Stimulated activated CD8-positive, alpha-beta memory T cell treated with anti-CD3 and anti-CD28 coated beads, Interleukin-15, amount 100 ng/mL, for 4 hours (primary cell): ENCODE measurements at places on chromosomes 4 and X.

GRCh38 chrX:118254611-118255010 is 91.3 kb upstream of the WDR44 start:
- no peak for DNase-seq

- DNase-seq, result no peak
Measured at GRCh38 chrX:23981711-23982110, 45.3 kb downstream of the KLHL15 start.

- DNase-seq, result no peak
Measured at GRCh38 chr4:8688908-8689445, 96.4 kb downstream of the CPZ start.

DNA sequence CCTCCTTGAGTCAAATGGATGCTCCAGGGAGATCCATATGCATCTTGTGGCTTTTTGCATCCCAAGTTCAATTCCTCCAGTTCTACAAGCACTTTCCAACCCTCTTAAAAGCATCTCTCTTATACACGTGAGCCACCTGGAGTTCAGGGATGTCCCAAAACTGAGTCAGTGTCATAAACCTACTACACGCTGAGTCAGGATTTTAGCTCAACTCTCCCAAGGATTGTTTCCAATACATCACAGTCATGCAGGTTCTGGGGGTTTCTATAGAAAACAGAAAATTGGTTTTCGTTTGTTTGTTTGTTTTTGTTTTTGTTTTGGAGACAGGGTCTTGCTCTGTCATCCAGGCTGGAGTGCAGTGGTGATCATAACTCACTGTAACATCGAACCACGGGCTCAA is 25.9 kb upstream of the ESX1 start:
- no peak for DNase-seq

DNA sequence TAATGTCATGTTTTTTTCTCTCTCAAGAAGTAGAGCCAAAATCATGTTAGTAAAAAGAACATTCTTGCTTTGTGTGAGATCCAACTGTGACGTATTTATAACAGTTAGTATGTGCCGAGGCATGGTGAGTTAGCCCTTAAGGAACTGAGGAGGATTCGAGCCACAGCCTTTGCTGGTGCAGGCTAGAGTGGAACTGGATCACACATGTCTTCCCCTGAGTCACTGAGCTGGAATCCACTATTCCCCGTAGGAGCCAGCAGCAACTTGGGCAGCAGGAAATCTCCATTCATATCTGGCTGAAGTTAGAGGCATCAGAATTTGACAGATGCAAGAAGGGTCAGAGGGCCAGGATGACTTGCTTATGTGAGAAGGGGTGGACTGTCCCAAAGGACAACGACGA is 144.6 kb upstream of the KIT start:
- DNase-seq, result no peak

- DNase-seq, result no peak
Measured at GRCh38 chrX:111521169-111521568, 9.7 kb downstream of the SERTM2 start.

DNA sequence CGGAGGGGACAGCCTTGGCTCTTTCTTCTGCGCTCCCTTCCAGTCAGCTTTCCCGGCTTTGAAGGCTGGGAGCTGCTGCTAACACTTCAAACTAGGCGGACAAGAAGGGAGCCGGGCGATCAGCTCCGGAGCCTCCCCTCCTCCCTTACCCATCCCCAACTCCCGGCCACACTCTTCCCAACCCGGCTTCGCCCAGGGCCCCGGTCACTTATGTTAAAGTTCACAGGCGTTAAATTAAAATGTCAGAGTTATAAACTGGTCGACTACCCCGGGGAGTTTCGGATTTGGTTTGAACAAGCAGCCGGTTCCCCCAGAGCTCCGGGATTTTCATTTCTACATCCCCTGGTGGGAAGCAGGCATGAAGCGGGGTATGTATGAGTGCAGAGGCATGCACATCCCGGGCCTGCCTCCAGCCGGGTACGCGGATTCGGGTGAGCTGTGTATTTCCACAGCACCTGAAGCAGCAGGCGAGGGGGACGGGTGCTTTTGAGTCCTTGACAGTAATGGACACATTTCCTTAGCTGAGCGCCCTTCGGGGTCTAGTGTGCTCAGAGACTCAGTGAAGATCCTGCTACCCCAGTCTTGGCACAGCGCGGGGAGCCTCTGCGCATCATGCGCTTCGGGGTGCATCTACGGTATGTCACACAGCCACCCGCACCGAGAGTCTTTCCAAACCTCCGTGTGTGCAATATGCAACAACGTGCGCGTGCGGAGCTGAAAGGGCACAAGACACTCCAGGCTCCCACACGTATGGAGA is 880 bp downstream of the UNC5C start:
- no peak for DNase-seq

DNA sequence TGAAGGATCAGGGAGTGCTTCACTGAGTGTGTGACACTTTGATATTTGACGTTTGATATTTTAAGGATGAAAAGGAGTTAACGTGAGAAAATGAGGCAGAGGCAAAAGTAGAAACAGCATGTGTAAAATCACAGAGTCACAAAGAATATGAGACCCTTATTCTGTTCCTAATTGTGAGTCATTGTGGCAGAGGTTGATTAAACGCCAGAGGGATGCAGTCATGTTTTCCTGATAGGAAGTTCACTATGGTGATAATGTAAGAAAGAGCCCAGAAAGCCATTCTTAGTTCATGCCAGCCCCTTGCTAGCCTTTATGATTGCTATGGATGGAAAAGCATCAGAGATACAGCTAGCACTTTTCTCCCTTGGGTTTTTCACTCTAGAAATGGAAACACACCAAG is 33.5 kb upstream of the IGSF1 start:
- DNase-seq, result no peak

GRCh38 chrX:41906515-41907187 is 16.7 kb downstream of the CASK start:
- no peak for DNase-seq

GRCh38 chrX:103343105-103343504 is 13.1 kb downstream of the TCEAL7 start:
- peak; percentile 1 for DNase-seq

- DNase-seq, result no peak
Measured at GRCh38 chr4:119490335-119490734, 138.3 kb downstream of the PDE5A start.

DNA sequence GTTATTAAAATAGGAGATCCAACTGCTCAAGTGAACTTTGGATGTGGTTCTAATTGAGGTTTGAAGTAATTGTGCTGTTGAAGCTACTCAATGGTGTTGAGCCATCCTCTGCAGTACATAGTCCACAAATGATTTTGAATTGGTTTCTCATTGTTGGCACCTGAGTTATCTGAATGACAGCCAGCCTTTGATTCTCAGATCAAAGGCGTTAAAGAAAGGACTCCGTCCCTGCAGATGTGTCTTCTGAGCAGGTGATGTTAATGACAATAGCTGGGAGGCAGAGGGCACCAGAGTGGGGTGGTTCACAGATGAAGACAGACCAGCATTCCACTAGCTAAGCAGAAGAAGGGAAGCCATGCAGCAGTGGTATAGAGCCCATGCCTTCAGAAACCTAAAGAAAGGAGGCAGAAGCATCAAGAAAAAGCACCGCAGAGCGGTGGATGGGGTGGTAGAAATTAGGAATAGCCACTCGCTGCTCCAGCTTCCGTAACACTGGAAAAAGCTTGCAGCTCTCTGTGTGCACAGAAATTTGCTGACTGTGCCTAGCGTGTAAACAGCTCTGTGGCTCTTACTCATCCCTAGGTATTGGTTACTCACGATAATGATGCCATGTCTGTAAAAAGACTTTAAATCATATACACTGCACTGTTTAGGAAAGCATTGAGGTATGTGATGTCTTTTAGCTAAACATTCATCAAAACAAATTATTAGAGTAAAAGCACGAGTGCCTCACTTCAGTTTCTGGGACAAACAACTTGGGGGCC is 79.2 kb upstream of the CLCN4 start:
- no peak for DNase-seq

DNA sequence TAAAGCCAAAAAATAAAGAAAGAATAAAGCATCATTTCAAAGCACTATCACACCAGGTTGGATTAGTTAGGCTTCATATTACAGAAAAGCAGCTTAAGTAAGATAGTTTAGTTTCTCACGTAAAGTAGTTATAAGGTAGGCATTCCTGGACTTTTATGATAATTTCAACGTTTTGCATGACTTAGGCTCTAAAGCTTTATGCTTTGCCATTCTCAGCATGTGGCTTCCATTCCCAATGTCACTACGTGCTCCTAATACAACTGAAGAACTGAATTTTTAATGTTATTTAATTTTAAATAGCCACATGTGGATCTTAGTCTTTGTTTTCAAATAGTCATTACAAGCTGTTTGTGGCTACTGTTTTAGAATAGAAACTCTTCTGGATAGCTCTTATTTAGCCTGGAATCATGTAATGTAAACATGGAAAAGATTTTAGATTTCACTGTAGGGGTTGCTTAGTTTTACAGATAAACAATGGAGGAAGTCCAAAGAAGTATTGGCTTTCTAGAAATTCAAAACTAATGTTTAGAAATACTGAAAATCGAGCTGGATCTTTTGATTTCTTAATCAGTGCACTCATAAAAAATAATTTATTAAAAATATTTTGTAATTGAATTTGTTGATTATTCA is 710.0 kb downstream of the IL1RAPL1 start:
- no peak for DNase-seq

- DNase-seq, result no peak
Measured at GRCh38 chrX:115350711-115351381, 61.3 kb downstream of the LUZP4 start.

- no peak for DNase-seq
Measured at GRCh38 chrX:113212052-113212451, 371.4 kb upstream of the AMOT start.

- no peak for DNase-seq
Measured at GRCh38 chr4:146029939-146030710, 91.5 kb upstream of the ZNF827 start.

DNA sequence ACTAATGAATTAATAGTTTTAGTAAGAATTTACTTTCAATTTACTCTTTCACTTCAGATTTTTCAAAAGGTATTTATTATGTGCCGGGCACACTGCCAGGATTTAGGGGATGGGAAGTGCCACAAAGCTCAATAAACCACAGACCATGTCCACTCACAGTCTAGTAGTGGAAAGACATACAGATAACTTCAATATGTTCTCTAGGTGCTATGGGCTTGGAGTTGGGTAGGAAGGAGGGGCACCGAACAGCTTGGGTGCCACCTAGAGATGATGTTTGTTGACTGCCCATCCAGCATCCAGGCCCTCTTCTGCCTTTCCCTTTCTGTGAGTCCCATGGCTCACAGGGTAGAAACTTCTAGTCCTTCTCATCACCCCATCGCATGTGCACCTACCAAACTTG is 17.8 kb downstream of the MFAP3L start:
- no peak for DNase-seq

- no peak for DNase-seq
Measured at GRCh38 chr4:121898150-121898549, 27.9 kb upstream of the BBS7 start.

DNA sequence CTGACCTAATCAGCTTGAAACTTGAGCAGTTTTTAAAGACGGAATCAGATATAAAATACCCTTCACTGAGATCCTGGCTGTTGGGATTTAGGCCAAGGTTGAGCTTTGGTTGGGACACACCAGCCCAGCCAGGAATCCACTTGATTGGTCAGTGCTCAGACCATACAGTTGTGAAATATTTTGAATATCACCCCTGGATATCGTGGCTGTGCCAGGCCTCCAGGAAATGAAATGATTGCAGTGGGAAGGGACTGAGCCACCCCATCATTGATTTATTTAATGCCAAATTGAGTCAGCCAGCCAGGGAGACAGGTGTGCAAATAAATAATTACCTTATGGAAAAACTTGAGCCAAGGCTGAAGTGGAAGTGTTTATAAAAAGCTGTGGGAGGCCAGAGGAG is 128.4 kb upstream of the SCML1 start:
- DNase-seq, result no peak

- DNase-seq, result no peak
Measured at GRCh38 chrX:5965406-5965805, 263.3 kb downstream of the NLGN4X start.

DNA sequence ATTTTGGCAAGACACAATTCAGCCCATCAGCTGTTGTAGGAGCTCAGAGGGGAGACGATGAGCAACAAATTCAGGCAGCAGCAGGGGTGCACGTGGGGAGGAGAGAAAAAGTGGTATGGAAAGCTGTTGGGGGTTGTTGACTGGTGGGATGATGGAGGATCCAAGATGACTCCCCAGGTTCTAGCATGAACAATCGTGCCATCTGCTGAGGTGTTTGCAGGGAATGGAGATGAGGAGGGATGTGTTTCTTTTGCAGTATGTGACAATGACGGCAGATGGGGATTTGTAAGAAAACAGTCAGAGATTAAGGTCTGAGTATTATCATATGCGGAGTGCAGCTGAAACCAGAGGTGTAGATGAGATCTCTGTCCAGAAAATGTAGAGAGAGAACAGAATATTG is 63.3 kb downstream of the SEL1L3 start:
- DNase-seq, result no peak

- DNase-seq, result no peak
Measured at GRCh38 chrX:18428006-18428405, 2.6 kb downstream of the CDKL5 start.

- no peak for DNase-seq
Measured at GRCh38 chrX:50680990-50681389, 133.0 kb downstream of the SHROOM4 start.

GRCh38 chr4:134539729-134540231 is 338.2 kb upstream of the PABPC4L start:
- DNase-seq, result no peak

DNA sequence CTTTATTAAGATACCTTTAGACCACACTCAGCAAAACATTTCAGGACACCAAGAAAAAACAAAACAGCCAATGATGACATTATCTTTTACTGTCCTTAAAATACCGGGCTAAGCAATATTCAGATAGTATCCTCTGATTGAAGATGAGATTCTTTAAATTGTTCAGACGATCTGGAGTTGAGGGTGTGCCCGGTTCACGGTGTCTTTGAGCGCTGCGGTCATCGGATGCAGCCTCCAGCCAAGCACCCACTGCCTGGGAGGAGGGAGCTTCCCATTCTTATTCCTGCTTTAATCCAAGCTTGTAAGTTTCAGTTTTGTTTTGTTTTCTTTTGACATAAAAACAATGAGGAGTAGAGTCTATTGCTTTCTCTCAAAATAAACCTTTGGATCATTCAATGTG is 14.1 kb downstream of the FAM149A start:
- no peak for DNase-seq

- no peak for DNase-seq
Measured at GRCh38 chr4:127574643-127575042, 58.1 kb upstream of the INTU start.
